ENCODE measurements at places on chromosomes 4 and X.

GRCh38 chr4:172035562-172035961 lies 222.4 kb downstream of the GALNTL6 start:
- DNase-seq: no peak

GRCh38 chr4:189843413-189844009 lies 97.2 kb upstream of the FRG1 start:
- DNase-seq: no peak

DNA sequence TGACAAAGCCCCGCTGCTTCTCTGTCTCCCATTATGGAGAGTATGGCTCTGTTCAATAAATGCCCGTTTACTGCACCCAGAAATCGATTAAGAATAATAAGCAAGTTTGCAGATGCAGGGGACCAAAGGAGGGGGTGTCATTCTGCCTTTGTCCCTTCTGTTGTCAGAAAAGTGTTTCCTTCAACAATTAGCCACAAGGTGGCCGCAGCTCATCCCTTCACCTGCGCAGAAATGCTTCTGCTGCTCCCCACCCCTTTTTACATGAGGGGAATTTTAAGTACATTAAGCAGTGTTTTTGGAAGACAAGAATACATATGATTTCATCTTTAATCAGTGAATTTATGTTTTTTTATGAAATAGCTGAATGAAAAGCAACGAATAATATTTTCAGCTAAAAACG lies 175.6 kb upstream of the ARX start:
- no peak for DNase-seq

DNA sequence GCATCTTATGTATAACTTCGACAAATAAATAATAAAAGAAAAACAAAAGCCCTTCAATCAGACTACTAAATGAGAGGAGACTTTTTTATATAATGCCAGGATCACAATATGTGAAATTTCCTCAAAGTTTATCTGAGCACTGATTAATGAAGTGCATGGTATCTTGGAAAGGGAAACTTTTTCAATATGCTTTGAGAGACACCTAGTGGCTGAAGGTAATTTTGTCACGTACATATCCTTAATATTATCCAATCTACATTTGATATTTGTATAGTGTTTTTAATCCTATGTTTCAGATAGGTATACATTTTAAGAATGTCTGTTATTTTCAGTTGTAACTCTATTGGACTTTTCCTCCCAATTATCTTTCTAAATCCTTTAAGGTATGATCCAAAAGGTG lies 146.8 kb downstream of the KLHL4 start:
- DNase-seq: no peak

GRCh38 chr4:116024954-116025708 lies 911.7 kb upstream of the NDST4 start:
- no peak for DNase-seq

GRCh38 chrX:10514891-10515290 lies 105.5 kb downstream of the MID1 start:
- no peak for DNase-seq

GRCh38 chr4:85784947-85785346 lies 310.0 kb downstream of the ARHGAP24 start:
- no peak for DNase-seq

DNA sequence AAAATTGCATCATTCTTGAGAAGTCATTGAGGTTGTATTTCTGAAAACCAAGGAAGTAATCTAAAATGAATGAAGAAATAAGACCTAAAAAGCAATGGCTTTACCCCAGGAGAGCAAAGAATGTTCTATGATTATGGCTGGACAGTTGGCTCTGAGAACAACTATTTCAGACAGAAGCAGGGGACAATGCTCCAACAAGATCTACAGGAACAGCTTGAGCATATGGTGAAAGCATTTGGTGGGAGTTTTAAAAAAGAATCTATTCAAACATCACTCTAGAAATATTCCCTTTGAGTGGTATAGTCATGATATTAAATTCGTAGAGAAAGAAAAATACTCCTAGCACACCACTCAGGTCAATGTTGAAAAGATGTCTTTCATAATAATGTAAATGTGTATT lies 26.7 kb downstream of the DYNLT3 start:
- no peak for DNase-seq

- no peak for DNase-seq
Observed at GRCh38 chr4:12270546-12270945, 841.9 kb upstream of the HS3ST1 start.

DNA sequence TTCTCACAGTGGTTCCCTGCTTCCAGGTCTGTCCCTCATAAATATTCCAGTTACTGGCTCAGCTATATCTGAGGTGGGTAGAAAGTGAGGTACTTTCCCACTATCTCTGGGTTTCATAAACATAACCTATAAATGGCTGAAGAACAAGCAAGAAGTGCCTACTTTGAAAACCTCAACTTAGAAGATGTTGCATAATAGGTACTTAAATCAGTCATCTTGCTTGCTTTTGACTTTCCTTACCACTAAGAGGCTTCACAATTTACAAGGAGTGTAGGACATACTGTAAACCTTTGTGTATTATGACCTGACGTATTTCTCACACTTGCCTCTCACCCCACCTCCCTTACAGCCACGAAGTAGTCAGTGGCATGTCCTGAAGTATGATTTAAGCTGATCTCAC lies 145.9 kb downstream of the PCDH19 start:
- DNase-seq: no peak

DNA sequence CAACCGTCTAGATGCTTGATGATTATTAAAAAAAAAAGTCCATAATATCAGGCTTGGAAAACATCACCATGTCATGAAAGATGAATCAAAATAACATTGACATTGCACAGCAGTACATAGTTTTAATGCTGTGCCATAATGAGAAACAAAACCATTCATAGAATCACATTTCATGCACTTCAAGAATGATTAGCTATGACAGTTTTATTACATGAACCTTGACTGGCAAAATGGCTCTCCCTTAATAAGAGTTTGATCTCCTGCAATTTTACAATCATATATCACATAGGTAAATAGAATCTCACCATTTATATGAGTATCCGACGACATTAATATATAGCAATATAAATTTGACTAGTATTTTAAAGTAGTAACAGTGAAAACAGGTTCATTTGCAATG lies 49.8 kb downstream of the TECRL start:
- no peak for DNase-seq

DNA sequence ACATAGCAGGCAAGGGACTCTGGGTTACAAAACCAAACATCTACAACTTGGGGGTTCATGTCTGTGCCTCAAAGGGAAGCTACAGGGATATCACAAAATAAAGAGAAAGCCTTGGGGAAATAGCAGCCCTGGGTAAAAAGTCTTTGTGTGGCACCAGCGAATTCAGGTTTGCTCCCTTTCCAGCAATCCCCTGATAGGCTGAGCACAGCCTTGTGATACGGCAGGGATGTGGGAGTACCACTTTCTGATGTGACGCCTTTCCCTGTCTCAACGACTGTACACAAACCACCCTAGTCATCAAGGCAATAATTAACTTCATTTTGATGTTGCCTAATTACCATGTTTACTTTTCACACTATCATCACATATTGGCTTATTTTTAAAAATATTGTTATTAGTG lies 164.9 kb downstream of the LDB2 start:
- DNase-seq: no peak
